Activated T-cell treated with anti-CD3 and anti-CD28 coated beads for 24 hours (primary cell): ENCODE measurements at places on chromosomes 6 and 20.
A peak's percentile ranks its signal among the peaks of the same experiment; 100 is the strongest.

- DNase-seq: no peak
These were observed 1.4 kb upstream of the DDX43 start for GRCh38 chr6:73393278-73393677.

DNA sequence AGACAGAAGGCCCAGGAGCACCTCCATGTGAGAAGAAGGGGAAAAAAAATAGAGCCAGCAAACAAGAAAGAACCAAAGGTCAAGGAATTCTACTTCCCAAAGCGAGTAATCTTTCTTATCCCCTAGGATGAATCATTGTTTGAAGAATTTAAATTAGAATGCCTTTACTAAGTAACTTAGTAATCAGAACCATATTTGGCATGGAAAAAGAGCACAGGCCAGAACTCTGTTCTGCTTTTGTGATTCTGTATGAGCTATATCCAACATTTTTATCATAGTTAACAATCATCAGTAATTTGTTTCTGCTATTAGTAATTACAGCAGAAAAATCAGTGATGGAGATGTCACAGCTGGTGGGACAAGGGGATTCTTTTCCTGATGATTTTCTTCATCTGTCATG, 228.8 kb upstream of the FAM83B start:
- no peak for DNase-seq

- no peak for DNase-seq
These were observed 43.5 kb downstream of the TTI1 start for GRCh38 chr20:37989601-37990295.

- DNase-seq: no peak
These were observed 36.0 kb upstream of the AKIRIN2 start for GRCh38 chr6:87738000-87738399.

DNA sequence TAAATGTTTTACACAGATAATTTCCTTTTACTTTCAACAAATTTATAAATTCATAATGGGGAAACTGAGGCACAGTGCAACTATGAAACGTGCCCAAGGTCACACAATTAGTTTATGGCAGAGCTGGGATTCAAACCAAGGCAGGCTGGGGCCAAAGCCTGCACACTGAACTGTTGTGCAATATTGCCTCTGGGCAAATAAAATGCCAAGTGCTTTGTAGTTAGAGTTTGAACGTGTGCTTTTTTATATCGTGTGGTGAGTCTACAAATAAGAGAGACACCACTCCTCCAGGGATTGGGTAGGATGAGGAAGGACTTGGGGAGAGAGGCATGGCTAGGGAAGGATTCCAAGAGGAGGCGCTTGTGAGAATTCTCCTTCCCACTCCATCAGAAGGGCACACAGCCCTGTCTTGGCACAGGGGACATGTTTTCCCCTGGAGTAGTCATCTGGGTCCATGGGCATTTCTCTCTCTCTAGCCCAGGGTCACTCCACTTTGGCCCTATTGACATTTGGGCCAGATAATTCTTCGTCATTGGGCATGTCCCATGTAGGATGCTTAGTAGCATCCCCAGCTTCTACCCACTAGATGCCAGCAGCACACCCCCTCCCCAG, 2.8 kb upstream of the CDH22 start:
- no peak for DNase-seq

DNA sequence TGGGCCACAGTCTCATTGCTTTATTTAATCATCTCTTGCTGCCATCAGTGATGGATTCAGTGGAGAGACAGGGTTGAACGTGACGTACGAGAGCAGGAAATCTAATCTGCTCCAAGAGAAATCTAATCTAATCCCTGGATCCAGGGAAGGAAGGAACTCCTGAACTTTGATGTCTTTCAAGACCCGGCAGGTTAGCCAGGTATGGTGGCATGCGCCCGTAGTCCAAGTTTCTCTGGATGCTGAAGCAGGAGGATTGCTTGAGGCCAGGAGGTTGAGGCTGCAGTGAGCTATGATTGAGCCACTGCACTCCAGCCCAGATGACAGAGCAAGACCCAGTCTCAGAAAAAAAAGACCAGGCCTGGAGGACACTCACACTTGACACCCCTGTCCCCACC, 11.4 kb upstream of the PGC start:
- no peak for DNase-seq

GRCh38 chr20:53419693-53420460, 173.8 kb downstream of the ZNF217 start:
- DNase-seq: no peak

GRCh38 chr6:113558966-113559365, 298.2 kb upstream of the MARCKS start:
- DNase-seq: no peak

- DNase-seq: no peak
These were observed 140.3 kb downstream of the SMOC2 start for GRCh38 chr6:168581236-168581635.

DNA sequence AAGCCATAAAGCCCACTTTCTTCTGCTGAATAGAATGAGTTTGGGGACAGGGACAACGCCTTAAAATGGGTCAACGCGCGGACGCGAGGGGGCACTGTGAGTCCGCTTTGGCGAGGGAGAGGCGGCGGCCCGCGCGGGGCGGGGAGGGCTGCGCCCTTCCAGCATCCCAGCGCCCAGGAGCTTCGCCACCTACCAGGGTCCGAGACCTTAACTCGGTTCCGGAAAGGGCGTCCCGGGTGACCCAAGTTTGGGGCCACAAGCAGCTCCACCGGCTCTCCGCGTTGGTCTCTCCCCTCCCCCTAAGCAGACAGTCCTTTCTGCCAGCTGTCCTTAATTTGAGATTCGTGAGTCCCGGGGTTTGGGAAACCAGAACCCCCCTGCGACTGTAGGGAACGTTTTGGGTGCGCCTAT, 1.8 kb upstream of the SAMD5 start:
- peak; percentile 21 for DNase-seq

DNA sequence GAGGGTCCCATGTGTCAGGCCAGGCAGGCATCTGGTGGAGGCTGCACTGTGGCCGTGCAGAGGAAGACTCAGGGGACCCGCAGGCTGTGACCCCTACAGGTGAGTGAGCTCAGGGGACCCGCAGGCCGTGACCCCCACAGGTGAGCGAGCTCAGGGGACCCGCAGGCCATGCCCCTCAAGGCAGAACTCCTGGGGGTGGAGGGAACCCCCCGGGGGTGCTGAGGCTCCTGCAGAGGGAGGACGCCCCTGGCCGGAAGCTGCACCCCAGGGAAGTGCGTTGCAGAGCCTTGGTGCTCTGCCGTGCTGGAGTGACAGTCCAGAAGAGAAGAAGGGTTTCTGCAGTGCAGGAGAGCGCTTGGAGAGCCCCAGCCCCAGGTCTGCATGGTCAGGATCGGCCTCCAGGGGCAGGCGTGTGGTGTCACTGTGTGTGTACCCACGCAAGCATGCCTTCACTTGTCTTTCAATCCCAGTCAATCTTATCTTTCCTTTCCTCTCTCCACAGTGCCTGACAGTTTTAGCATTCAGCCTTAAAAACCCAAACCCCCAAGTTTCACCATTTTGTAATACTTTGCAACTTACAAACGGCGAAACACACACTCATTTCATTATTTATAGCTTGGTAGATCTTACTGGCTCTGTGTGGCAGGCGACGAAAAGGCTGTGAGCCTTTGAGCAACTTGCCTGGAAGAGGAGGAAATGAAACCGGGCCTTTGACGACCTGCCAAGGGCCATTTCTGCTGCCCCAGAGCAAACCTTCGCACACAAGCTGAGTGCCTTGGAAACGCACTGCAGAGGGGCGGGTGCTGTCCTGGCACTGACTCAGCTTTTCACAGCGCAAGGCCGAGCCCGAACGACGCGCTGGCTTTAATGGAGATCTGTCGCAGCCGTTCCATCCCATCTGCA, 101.4 kb upstream of the AGPAT4 start:
- DNase-seq: no peak

- no peak for DNase-seq
These were observed 217.2 kb downstream of the CDKAL1 start for GRCh38 chr6:20751293-20751935.

DNA sequence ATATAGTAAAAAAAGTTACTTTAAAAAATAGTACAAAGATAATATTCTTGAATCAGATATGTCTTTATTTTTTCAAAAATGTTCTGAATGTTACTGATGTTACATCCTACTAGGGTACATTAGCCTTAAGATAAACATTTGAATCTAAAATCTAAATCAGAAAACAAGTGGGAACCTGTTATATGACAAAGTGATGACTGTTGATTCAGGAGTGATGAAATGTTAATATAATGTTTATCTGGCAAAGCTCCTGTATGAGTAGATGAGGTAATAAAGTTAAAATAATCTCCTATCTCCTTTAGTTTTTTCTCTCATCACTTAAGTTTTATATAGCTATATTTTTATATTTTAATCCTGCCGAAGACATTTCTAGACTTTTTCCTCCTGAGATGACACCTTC, 4.2 kb downstream of the DOP1A start:
- DNase-seq: no peak

DNA sequence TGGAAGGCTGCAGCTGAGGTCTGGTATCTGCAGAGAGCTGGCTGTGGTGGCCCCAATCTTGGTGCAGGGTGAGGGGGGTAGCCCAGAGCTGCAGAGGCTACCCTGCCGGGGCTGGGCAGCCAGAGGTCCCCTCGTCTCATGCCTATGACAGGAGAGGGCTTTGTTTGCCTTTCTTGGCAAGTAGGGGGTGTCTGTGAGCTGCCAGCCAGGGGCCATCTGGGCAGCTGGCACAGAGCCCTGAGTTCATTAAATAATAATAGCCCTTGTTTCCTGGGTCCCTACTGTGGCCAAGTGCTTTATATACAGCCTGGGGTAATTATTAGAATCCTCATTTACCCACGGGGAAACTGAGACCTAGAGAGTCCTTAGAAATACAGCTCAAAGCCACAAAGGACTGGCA, 66.6 kb downstream of the EZR start:
- no peak for DNase-seq

- no peak for DNase-seq
These were observed 3.4 kb downstream of the ADA start for GRCh38 chr20:44648068-44648467.

DNA sequence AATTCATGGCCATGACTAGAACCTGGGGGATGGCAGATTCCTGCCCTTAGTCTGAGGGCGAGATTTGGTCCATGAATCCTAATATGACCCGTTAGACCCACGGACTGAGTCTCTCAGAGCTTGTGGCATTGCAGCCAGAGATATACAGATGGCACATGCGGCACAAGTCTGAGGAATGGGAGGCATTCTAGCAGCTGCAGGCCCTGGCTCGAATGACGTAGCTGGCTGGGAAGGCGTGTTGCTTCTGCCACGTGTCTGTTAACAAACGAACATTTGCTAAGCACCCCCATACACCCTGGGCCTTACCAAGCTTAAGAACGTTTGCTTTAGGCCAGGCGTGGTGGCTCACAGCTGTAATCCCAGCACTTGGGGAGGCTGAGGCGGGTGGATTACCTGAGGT, 68.0 kb downstream of the CD164 start:
- no peak for DNase-seq

DNA sequence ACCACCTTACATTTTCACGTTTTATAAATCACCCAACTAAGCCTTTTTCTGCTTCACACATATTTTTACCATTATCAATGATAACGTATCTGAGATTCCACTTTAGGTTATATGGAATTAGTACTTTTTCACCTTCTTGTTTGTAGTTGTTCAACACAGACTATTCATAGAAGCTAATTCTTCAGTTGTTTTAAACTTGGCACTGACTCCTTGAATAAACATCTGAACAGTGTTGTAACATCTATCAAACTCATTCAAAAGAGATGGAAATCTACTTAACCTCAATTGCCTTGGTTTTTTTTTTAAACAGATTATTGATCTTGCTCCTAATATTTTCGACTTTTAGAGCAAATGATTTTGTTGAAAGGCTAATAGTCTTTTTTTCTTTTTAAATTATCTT, 34.2 kb downstream of the PTPRA start:
- DNase-seq: no peak

DNA sequence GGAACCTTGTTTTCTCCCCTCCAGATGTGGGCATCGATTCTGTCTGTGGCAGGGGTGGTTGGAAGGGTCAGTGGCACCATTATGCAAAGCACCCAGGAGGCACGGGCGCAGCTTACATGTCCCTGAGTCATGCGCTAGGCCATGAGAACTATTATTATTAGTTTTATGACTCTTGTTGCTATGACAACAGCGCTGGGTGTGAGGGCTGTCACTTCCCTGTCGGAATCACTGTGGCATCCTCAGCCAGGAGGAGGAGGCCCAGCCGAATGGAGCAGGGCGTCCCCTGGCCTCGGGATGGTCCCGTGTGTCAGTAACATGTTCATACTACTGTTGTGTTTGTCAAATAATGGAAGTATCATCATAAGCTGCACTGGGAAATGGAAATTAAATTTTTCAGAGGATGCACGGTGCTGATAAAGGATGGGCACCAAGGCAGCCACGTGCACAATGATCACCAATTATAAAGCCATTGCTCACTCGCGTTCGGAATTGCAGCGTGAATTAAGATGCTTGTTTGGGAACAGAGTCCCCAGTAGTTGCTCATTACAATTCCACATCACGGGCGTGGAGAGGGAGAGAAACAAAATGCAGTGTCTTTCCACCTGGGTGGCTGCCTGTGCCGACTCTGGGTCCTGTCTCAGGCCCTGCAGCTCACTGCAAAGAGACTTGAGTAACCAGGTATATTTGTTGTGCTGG, 247.9 kb downstream of the CDH4 start:
- no peak for DNase-seq

DNA sequence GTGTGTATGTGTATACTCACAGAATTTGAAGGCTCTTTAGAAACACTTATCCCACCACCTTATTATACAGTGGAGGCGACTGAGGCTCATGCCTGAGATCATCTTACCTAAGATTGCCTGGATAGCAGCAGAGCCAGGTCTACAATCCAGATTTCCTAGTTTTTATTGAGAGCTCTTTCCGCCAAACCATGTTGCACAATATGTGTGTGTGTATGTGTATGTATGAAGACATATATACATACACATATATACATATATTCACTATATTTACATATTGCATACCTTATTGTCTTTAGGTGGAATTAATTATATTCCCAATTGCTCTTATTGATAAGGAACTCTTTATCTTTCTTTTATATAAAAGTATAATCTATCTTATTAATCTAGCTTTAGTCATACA, 130.6 kb downstream of the AFG1L start:
- DNase-seq: no peak

DNA sequence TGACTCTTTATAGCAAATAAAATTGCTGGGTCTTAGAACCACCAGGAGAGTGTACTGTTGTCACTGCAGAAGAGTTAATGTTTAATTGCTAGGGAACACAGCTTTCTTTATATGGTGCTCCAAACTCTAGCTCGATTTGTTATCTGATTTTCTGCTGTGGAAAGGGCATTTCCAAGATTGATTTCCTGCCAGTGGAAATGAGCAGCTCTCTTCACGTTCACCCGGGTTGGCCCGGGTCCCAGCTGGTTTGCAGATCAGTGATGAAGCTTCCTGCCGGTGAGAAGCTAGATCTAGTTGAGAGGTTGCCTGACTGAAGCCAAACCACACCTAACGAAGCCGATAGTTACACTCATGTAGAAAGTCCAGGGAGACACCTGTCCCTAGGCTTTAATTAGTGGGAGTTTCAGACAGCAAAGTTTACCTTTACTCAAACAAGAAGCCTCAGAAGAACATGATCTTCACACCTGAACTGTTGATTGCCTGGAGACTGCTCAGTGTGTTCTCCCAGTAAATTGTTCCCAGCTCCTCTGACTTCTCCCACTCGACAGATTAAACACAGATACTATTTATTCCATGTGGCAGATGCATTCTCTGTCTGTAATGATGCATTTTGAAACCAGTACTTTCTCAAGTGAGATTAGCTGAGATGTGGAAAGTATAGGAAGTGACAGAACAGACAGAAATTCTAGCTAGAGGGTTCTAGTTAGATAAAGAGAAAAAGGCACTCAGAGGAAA, 27.8 kb downstream of the PAQR8 start:
- DNase-seq: peak; percentile 45
